ENCODE measurements at places on chromosomes 7 and 10.

DNA sequence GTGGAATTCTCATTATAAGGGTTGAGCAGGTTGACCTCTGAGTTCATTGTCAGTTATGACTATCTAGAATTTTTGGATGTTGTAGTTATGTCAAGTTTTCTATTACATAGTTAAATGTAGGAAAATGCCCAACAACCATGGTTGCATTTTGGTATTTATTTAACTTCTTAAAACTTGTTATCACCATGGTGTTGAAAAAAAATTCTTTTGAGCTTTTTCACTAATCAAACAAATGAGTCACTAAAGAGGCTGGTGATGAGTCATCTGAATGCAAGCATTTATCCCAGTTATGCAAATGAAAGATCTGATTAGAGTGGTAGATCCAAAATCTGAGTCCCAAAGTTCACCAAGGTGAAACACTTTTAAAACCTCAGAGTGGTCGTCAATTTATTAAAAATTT, 624.7 kb upstream of the IGFBP3 start:
- DNase-seq, result no peak

GRCh38 chr7:47636081-47636432, 54.1 kb upstream of the TNS3 start:
- no peak for DNase-seq

DNA sequence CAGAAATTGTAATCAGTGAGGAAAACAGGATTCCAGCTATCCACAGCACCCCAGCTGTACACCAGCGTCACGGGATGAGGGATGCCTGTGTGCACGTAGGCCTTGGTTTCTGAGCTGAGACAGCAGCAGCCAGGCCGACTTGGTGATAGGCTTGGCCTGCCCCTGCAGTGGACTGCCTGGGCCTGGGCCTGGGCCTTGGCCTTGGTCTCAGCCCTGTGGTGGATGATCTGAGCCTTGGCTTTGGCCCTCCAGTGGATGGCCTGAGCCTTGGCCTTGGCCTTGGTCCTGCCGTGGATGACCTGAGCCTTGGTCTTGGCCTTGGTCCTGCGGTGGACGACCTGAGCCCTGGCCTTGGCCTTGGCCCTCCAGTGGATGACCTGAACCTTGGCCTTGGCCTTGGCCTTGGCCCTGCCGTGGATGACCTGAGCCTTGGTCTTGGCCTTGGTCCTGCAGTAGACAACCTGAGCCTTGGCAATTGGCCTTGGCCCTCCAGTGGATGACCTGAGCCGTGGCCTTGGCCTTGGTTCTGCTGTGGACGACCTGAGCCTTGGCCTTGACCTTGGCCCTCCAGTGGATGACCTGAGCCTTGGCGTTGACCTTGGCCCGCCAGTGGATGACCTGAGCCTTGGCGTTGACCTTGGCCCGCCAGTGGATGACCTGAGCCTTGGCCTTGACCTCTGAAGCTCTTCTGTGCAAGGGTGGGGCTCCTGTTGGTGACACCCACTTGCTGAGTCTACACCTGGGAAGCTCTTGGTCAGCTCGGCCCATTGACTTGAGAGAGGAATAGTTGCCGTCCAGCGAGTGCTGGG, 93.8 kb downstream of the CUX1 start:
- DNase-seq, result no peak

DNA sequence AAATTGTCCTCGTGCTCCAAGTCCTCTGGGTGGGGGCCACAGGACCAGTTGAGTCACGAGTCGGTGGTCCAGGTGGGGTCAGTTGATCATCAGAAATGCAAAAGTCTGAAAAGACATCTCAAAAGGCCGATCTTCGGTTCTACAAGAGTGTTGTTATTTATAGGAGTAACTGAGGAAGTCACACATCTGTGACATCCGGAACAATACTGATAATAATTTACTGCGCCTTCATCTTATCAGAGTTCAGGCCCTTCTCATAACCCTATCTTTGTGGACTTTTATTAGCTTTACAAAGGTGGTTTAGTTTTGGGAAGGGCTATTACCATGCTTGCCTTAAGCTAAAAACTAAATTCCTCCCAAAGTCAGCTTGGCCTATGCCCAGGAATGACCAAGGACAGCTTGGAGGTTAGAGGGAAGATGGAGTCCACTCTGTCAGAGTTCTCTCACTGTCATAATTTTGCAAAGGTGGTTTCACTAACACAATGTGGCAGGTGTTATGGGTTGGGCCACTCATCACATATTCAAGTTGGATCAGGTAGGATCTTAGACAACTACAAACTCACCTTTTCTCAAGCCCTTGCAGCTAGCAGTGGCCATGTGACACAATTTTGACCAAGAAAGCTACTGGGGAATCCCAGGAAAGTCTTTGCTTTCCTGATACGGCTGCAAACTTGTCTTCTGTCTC, 54.7 kb upstream of the CHST3 start:
- no peak for DNase-seq

GRCh38 chr7:34454381-34454780, 203.6 kb upstream of the NPSR1 start:
- no peak for DNase-seq

Data from stimulated activated naive B cell treated with anti-CD40 and anti-IgM and Interleukin-4, amounts not matched to agents 10 μg/mL and 1 μg/mL and 100 μg/mL, for 72 hours (primary cell).